ENCODE measurements at places on chromosomes 4 and X.
A peak's percentile ranks its signal among the peaks of the same experiment; 100 is the strongest.

GRCh38 chr4:138972956-138973801 lies 42.4 kb upstream of the NOCT start:
- DNase-seq, result no peak

GRCh38 chr4:85402371-85402770 lies 72.6 kb upstream of the ARHGAP24 start:
- no peak for DNase-seq

DNA sequence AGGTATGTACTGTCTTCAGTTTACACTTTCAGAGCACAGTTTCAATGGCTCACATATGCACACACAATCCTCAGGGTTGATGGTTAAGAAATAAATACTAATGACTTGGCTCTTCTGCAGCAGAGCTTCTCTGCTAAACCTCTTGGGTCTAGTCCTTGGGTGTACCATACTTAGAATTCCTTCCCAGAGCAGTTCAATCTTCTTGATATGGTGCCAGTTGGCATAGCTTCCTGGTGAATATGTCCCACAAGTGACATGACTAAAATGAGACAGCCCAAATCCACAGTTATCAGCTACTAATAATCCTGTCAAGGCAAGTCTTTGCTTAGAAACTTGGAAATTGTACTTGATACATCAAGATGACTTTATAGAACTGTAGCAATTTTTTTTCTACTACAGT lies 654.4 kb downstream of the IQCM start:
- no peak for DNase-seq

- no peak for DNase-seq
Observed at GRCh38 chr4:165207016-165207430, 338 bp upstream of the KLHL2 start.

DNA sequence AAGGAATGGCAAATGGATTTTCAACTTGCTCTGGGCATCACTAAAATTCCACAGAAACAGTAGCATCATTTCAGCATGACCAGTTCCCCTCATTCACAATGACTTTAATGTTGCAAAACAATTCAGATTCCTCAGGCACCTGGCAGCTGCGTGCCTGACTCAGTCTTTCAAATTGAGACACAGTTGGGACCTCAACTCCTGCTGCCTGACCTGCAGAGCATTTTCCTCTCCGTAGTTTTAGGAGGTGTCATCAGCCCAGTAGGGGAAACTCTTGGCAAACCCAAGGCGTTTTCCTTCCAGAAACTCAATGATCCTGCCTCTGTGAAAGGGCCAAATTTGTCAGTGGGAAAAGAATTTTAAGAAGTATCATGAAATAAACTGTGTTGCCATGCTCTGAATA lies 388.9 kb downstream of the SPRY1 start:
- DNase-seq, result no peak

DNA sequence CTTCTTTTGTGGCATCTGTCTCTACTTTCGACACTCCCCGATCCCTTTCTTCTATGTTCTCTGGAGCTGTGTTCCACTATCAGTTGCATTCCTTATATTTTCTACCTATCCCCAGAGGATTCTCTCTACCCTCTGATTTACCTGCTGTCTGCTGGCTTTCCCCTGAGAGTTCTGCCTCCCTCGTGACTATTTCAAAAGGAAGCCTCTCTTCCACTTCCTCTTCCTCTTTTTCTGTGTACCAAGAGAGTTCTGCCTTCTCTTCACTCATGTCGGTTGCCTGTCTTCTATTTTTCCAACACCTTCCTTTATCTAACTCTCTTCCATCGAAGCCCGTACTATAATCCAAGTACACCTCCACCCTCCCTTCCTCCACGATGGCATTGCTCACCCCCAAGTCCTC lies 631.7 kb downstream of the SMARCA1 start:
- no peak for DNase-seq

- no peak for DNase-seq
Observed at GRCh38 chrX:19912-20571, 261.1 kb upstream of the PLCXD1 start.

DNA sequence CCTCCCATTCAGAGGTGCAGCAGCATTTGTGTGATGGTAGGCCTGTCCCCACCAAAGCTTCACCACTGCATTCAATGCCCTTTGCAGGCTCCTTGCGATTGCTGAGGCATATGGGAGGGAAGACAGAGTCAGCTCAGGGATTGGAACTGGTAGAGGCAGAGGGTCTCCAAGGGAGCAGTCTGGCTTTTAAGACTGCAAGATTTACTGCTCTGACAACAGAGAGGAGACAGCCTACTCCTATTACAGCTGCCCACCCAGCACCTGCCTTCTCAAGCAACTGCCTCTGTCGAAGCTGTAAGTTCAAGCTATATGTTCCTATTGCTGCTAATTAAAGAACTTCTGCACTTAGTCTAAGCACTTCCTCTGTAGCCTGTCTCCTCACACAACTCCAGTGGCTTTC lies 481.8 kb downstream of the FGF13 start:
- DNase-seq, result no peak

DNA sequence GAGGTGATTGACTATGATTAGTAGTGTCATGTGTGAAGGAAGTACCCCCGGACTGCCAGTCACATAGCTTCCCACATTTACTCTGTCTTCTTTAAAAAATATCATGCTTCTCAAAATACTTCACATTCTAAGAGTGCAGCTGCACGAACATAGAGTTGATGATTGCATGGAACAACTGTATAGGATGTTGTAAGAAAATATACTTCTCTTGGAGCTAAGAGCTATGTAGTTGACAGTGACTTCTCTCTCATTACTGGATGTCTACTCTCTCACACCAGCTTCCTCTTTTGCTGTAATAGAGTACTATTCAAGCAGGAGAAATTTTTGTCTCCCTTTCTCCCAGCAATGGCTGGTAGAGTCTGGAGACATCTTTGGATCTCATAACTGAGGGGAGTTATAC lies 99.4 kb upstream of the PUDP start:
- DNase-seq, result no peak

- no peak for DNase-seq
Observed at GRCh38 chrX:97334850-97335249, 451.1 kb downstream of the RPA4 start.

GRCh38 chr4:105236202-105236915 lies 89.7 kb downstream of the TET2 start:
- DNase-seq, result no peak

GRCh38 chrX:136228839-136229207 lies 22.4 kb downstream of the MAP7D3 start:
- peak; percentile 19 for DNase-seq

- DNase-seq, result no peak
Observed at GRCh38 chrX:77442728-77443127, 4.5 kb upstream of the FGF16 start.

DNA sequence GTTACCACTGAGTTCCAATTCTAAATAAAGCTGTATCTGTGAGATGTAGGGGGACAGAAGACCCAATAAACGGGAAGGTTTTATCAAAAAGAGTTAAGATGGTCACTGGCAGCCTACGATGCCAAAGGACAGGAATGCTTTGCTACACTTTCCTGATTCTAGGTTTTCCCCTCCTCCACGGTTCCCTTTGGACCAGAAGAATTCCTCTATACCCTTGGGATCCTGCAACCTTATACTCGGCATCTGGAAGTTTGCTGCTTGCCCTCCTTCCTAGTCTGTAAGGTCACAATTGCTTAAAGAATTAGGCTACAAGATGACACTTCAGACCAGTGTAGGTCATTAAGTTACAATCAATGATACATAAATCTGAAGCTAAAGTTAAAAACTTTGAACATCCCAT lies 64.3 kb downstream of the SCML2 start:
- DNase-seq, result no peak

GRCh38 chr4:25343671-25344070 lies 31.1 kb downstream of the ZCCHC4 start:
- DNase-seq, result no peak

DNA sequence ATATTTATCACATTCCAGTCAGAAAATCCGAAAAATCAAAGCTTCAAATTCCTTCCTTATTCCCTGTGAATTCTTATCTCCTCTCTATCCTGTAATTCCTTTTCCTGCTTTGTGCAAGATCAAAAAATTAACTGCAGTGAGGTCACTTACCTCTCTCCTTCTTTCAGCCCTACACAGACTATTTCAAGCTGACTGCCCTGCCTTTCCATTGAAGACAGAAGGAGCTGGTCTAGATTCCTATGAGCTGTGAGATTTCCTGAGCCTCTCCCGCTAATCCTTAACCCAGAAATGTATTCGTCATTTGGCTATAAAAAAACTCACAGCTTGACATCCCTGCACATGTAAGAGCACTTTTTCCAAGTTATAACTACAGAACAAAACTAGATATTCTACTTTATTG lies 26.6 kb downstream of the TRIML2 start:
- DNase-seq, result no peak

- no peak for DNase-seq
Observed at GRCh38 chr4:119506806-119507205, 121.8 kb downstream of the PDE5A start.

- DNase-seq, result no peak
Observed at GRCh38 chrX:112078606-112079005, 4.0 kb downstream of the TRPC5 start.

DNA sequence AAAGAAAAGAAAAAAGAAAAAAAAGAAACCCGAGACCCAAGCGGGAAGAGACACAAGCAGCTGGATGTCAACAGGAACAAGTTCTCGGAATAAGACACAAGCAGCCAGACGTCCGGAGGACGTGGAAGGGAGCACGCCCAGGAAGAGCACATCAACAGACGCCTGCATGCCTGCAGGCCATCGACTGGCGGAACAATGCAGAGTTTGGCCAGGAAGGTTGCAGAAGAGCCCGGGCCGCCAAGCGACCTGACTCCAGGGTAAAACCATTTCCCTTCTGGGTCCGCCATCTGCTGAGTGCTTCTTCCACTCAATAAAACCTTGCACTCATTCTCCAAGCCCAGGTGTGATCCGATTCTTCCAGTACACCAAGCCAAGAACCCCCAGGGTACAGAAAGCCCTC lies 95.6 kb upstream of the PRR32 start:
- no peak for DNase-seq

GRCh38 chr4:163922302-163922701 lies 427.8 kb downstream of the TMA16 start:
- peak; percentile 40 for DNase-seq

DNA sequence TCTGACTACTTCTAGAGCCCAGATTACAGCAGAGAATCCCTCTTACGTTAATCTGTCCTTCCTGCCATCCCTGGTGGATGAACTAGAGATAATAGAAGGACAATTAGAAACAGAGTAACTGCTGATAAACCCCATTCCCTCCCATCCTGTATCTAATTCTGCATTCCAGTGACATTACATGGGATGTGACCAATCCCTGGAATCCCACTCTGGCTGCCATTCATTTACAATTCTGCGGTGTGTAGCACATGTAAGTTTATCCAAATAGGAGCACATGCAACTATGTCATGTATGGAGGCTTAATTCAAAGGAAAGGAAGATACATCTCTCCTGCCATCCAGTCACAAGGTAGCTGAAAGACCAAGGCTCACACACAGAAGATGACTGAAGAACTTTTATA lies 339.5 kb downstream of the GPAT3 start:
- DNase-seq, result no peak

DNA sequence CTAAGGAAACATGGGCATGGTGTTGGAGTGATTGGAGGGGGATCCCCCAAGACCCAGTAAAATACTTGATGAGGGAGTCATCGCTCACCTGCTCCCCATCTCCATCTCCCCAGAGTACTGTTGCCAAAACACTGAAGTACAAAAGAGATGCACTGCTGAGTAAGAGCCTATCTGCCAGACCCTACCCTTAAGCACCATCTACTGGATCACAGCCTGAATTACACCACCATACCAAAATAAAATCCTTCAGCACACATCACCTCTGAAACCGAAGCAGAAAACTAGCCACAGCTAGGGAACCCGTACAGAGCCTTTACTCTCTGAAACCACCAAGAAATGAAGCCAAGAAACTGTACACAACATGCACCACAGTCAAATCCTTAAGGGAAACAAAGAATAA lies 466.3 kb upstream of the ACTRT1 start:
- DNase-seq, result peak; percentile 19

DNA sequence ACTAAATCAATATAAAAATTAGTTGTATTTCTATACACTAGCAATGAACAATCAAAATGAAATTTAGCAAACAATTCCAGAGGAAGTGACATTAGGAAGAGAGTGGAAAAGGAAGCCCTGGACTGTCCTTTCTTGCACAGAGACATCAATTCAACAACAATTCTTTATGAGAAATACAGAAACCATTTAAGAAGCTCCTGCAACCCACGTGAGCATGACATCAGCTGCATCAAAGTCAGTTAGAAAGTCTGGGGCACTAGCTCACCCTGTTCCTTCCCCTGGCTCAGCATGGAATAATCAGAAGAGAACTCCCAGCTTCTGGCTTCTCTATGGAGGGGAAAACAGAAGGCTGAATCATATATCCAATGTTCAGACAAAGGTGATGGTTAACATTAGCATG lies 48.6 kb upstream of the STARD8 start:
- DNase-seq, result no peak

DNA sequence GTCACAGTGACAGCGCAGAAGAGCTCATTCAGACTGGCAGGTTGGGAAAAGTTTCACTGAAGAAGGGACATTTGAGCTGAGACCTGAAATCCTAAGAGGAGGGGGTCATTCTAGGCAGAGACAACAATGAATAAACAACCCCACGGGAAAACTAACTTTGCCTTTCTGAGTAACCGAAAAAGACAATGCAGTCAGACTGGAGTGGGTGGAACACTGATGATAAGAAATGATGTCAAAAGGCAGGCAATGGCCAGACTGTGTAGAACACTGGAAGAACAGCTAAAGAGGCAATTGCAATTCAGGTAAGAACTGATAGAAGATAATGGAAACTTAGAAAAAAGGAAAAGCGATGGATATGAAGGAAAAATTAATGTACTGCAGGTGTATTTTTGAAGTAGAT lies 73.8 kb downstream of the CHIC2 start:
- DNase-seq, result no peak

GRCh38 chr4:105145156-105145902 lies 1.3 kb upstream of the TET2 start:
- DNase-seq, result peak; percentile 6

GRCh38 chr4:140103676-140104075 lies 50.3 kb downstream of the MAML3 start:
- DNase-seq, result peak; percentile 89

Measured in hematopoietic multipotent progenitor cell (in vitro differentiated cells).